ENCODE measurements at places on chromosomes 2 and 18. TPM values are rescaled to one million over a fixed set of nuclear protein-coding genes. Genes with fewer than 3 reads are reported as not detected.

Gene FECH
- 33.0 TPM for total RNA-seq

Gene LAMA3
- total RNA-seq = 27.2 TPM

Gene L3MBTL4
- total RNA-seq = not detected

Gene DNAJC5G
- total RNA-seq = not detected

Gene IL36A
- not detected for total RNA-seq

Gene DPP10
- total RNA-seq = not detected

Gene SCYGR6
- total RNA-seq = not detected

Gene CYP1B1
- 148 TPM for total RNA-seq

Gene PXDN
- total RNA-seq = 188 TPM

Gene NTSR2
- total RNA-seq = not detected

GRCh38 chr2:151786077-151786476, 42.1 kb downstream of the ARL5A start:
- no peak for DNase-seq

- DNase-seq = no peak
These were observed 83.7 kb downstream of the TMEM131 start for GRCh38 chr2:97911922-97912575.

- DNase-seq = no peak
These were observed 224.1 kb downstream of the PHLPP1 start for GRCh38 chr18:62939433-62939832.

DNA sequence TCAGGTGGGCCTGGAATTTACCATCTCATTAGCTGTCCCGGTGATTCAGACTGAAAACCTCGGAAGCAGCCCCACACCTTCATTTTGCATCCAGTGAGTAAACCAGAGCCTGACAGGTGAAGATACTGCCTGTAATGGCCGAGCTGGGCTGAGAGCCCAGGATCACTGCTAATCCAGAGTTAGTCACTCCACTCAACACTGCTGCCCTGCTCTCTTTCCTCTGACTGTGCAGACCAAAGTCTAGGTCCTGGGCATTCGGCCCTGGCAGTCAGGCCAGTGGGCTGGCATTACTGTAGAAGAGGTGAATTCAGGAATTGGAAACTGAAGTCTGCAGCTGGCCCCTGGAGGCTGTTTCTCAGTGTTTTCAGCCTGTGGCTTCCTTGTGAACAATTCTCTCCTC, 44.3 kb downstream of the TMEM17 start:
- DNase-seq = peak; percentile 62

GRCh38 chr18:77013811-77014521, 118.6 kb downstream of the MBP start:
- DNase-seq = no peak

GRCh38 chr2:188316342-188316741, 24.7 kb downstream of the GULP1 start:
- no peak for DNase-seq

GRCh38 chr2:121247971-121248370, 37.0 kb downstream of the TFCP2L1 start:
- DNase-seq = no peak

GRCh38 chr2:112686348-112687217, 34.2 kb upstream of the NT5DC4 start:
- DNase-seq = no peak

DNA sequence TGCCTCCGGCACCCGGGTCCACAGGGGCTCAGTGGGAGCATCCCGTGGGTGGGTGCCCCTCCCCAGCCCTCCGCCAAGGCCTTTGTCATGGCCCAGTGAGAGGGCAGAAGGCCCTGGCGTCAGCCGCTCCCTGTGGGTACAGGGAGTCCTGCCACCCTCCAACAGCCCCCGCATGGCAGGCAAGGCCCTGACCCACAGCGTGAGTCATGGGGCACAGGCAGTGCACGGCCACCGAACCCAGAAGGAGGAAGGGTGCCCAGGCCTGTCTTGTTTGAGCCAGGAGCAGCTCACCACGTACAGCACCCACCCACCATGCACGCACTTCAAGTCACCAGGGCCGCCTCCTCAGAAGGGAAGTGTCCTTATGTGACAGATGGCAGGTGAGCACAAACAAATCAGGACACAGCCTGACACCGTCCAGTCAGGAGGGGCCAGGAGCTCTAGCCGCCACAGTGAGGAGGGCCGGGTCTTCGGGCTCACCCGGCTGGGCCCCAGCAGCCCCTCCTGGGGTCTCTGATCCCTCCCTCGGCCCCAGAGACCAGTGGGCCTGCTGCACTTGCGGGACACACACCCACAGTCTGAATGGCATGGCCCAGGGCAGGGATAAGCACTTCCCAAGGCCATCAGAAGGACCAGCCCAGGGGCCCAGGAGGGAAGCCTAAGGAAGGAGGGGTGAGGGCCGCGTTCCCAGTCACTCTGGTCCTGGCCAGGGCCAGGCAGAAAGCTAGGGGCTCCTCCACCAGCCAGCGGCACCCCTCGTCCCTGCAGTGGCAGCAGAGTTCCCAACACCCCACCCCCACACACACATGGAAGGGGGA, 25.8 kb downstream of the BIN1 start:
- DNase-seq = peak; percentile 80

DNA sequence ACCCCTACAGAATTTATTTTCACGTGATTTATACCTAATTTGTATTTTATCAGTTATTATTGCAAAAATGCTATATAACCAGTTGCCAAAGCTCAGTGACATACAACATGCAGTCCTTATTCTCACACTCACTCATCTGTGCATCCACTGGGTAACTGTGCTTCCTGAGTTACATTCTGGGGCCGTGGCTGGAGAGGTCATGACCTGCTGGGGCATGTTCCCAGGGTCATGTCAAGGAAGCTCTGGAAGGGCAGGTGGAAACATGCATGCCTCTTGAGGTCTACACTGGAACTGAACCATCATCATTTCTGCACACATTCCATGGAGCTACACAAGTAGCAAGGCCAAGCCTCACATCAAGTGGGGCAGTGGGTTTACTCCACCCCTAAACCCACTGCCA, 715.5 kb downstream of the CNTNAP5 start:
- no peak for DNase-seq

DNA sequence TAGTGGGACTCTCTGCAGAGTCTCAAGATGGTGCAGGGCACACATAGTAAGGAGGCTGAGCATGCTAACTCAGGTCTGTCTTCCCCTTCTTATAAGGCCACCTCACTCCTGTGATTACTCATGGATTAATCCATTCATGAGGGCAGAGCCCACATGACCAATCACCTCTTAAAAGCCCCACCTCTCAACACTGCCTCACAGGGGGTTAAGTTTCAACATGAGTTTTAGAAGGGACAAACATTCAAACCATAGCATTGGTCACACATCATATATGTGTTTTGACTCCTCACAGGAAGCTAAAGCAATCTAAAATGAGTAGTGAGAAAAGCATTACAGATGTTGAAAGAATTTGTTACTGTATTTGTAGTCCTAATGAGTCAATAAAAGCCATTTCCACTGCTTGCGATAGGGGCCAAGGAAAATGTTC, 57.5 kb downstream of the DTNA start:
- no peak for DNase-seq

DNA sequence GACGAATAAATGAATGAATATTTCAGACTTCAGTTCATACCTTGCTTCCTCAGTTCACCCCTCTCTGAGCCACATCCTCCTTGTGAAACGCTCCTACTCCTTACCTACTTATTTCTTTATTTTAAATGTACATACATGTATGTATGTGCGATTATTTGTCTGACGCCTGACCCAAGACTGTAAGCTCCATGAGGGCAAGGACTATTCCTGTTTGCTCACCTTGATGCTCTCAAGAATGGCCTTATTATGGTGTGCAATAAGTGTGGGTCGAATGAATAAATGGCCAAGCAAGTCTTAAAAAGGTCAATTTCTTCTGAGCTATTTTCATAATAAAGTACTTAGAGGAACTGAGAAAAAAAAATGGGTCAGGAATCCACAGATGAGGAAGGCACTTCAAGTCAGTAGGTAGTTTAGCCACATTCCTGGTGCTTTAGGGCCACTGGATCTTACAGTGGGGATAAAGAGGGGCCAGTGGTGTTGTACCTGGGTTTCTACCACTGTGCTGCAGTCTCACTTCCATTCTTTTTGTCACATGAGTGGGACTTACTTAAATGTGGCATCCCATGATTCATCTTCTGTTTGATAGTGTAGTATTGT, 74.7 kb downstream of the SDC1 start:
- DNase-seq = no peak

DNA sequence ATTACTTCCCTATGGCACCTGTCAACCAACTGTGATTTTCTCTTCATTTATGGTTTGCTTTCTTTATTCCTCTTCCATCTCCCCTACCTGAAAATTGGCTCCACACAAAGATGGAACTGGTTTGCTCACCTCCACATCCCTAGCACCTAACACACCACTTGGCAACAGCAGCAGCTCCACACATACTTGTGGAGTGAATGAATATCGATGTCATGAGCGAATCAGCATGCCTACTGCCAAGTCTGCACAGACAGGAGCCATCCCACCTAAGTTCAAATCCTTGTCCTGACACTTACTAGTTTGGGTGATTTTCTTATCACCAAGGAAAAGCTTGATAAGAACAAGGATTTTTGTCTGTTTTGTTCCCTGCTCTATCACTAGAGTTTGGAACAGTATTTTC, 191.4 kb upstream of the TMEM200C start:
- no peak for DNase-seq

DNA sequence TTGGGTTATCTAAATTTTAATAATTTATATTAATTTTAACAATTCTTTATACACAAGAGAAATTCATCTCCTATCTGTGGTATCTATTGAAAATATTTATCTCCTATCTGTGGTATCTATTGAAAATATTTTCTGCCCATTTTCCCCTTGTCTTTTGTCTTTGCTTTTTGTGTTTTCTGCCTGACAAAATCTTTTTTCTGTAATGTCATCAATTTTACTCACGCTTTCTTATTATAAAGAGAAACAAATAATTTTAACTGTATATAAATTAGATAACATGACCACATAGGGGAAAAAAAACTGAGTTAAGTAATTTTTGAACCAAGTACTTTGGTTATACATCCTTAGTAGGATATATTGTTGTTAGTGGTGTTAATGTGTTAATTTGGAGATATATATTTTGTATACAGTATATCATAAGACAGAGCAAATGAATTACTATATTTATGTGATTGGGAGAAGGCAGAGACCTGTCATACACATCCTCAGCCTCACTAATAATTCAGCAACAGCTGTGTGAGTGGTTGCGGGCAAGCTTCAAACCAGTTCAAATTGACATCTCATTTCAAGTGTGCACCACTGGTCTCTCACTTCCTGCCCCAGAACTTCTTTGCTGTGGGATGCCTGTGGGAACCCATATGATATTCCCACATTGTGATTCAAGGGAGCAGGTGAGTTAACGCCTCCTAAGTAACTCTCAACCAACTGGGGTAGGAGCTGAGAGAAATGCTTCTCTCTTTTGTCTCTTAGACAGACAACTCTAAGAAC, 292.4 kb downstream of the SP3 start:
- no peak for DNase-seq

DNA sequence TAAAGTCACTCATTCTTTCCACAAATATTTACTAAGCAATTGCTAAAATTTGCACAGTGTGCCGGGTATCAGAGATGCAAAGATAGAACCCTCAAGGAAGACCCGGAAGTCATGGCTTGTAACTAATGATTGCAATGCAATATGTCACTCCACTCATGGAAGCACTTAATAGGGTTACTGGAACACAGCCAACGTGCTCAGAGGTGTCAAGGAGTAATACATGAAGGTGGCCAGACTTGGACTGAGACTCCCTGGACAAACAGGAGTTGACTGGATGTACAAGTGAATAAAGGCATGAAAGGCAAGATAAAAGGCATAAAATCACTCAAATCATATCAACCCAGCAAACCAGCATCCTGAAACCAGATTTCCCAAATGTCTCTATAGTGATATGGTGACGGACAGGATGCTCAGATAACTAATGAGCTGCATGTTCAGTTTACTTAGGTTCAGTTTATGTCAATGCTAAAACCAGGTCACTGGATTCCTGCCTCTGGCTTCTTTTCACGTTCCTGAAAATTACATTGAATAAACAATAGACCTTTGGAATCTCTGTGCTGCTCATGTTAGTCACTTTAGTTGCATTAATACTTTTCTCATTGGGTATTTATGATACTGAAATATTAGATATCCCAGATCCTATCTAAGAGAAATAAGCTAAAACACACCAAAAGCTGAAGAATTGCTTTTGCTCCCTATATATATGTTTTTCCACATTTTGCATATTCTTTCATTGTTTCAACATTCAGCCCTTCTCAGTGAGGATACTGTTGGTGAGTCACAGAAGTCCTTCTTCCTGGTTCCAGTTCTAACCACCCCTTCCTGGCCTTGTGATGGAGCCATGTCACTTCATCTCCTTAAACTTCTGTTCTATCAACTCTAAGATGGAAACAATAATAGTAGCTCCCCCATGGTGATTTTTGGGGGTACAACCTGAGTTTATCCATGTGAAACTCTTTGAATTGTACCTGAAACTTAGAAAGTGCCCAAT, 688.9 kb upstream of the ID2 start:
- DNase-seq = no peak

- DNase-seq = no peak
These were observed 402.3 kb downstream of the ERBB4 start for GRCh38 chr2:212136216-212136795.

- DNase-seq = no peak
These were observed 323.4 kb upstream of the SLC14A2 start for GRCh38 chr18:45291621-45292615.

GRCh38 chr2:204544961-204545860, at the start of gene PARD3B:
PARD3B (plus strand) TSS chr2:204545475; CDS start chr2:204546000, 525 bp downstream.
- no peak for DNase-seq

DNA sequence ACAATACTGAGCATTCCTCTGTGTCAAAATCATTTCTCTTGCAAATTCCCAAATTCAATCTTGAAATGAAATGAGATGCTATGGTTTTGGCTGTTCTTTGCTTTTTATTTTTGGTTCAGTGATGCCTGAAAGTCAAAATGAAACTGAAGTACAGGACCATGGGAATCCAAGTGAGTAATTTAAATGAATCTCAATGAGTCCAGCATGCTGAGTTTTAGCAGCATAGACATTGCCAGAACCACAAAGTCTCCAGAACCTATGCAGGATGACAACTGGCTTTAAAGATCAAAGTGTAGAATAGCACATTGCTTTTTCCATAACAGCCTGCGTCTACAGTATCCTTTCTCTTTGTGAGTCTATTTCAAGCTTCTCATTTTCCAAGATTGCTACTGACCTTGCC, 1050.7 kb upstream of the PIK3C3 start:
- no peak for DNase-seq

DNA sequence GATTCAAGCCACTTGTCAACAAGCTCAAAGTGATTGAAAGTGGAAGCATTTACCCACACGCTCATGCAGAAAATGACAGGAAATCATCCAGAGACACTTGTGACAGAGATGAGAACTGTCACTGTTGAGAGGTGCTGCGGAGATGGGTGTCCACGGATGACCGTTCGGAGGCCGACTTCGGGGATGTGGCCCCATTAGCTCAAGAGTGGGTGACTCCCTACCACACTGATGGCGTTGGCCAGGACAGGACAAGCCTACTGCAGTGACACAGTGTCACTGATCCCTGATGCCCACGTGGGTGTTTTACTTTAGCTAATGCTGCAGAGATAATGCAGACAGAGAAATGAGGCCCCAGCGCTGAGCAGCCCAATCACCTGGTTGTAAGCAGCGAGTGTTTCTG, 81.5 kb upstream of the YWHAQ start:
- no peak for DNase-seq
